GM12865 (cell line): ENCODE measurements at places on chromosomes 1 and 21.

- no peak for DNase-seq
Observed at GRCh38 chr1:3981261-3981660, 81.2 kb upstream of the C1orf174 start.

- no peak for DNase-seq
Observed at GRCh38 chr1:176521211-176521610, 58.2 kb downstream of the PAPPA2 start.

GRCh38 chr1:5566924-5567323 lies 425.3 kb downstream of the NPHP4 start:
- DNase-seq, result no peak

DNA sequence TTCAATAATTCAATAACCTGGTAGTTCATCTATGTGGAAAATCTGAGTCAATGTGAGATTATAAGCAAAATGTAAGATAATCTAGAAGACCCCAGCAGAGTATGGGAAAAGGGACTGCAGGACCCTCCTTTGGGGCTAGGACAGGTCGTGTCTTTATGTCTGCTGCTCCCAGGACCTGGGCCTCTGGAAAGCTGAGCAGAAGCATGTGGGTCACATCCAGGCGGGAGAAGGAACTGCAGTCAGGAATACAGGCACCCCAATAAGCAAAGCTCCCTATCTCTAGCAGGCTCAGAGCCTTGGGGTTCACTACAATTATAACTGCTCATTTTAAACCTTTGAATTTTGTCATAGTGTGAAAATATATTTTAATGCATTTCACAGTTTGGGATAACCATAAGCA lies 73.9 kb upstream of the MCOLN3 start:
- DNase-seq, result no peak

- no peak for DNase-seq
Observed at GRCh38 chr1:23427550-23427949, 3.0 kb upstream of the TCEA3 start.

- DNase-seq, result no peak
Observed at GRCh38 chr1:54479841-54480524, 68.0 kb upstream of the ACOT11 start.

- DNase-seq, result no peak
Observed at GRCh38 chr1:30286241-30286987, 437.0 kb downstream of the MATN1 start.

DNA sequence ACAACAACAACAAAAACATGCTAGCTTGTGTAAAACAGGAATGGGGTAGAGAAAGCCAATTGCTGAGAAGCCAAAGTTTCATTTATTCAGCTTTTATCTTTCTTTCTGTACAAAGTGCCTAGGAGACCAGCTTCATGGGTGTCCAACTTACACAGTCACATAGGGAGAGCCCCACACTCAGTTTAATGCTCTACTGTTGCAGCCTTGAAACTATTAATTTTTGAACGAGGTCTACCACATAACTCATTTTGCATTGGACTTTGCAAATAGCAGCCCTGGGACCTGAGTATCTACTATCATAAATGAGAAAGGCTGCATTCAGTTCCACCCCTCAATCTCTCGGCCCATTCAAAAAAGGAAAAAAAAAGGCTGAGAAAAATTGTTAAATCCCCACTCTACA lies 98.8 kb downstream of the ZNF644 start:
- no peak for DNase-seq

- no peak for DNase-seq
Observed at GRCh38 chr1:81714636-81715035, 86.1 kb upstream of the ADGRL2 start.

DNA sequence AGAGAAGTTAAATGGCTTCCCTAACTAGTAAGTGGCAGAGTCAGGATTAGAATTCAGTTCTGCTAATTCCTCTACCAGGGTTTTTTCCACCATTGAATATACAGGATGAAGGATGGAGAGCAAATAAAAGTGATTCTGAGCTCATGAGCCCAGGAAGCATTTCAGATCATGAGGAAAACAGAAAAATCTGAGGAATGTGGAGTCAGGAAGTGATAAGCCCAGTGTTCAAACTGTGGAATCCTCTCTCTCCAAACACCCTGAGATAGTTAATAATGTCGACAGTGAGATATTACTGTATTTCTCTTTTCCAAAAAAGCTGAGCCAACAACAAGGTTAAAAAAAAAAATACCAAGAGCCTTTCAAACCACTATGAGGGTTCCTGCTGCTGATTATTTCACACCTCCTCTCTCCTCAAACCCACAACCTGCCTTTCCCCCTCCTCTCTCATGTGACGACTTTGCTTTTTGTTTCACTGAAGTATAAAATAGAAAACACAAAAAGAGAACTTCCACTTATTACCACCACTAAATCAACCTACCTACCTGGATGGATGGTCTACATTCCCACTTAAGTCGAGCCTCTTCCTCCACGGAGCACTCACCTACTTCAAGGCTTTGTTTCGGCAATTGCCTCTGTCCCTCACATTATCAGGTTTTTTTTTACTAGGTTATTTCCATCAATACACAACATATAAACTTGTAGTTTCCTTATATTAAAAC lies 8.9 kb downstream of the SLAMF1 start:
- DNase-seq, result peak; percentile 77

- no peak for DNase-seq
Observed at GRCh38 chr1:95671098-95671497, 437.1 kb downstream of the RWDD3 start.

DNA sequence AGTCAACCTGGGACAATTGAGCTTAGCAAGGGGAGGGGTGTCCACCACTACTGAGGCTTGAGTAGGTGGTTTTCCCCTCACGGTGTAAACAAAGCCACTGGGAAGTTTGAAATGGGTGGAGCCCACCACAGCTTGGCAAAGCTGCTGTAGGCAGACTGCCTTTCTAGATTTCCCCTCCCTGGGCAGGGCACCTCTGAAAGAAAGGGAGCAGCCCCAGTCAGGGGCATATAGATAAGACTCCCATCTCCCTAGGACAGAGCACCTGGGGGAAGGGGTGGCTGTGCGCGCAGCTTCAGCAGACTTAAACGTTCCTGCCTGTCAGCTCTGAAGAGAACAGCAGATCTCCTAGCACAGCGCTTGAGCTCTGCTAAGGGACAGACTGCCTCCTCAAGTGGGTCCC lies 758.4 kb downstream of the LTN1 start:
- DNase-seq, result no peak

DNA sequence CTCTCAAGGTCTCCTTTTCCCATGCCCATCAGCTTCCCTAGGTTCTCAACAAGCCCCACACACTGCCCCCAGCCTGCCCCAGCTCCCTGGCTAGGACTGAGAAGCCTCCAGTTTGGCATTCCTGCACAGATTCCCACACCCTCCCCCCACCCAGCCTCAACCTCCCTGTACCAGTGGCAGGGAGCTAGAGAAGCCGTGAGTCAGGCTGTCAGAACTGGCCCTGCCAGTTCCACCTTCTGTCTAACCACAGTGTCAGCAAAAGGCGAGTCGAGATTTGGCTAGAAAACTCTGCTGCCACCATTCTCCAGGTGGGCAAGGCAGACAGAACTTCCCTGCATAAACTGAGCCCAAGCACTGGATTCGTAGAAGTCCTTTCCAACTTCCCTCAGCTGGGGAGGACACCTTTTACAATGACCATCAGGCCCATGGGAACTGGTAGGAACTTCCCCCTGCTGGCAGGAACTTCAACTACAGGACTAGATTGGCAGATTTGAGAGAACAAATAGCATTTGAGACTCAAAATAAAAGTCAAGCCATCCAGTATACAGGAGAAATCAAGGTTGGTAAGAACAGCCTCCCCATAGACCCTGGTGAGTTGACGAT lies 31.0 kb downstream of the TNNT2 start:
- DNase-seq, result peak; percentile 36

DNA sequence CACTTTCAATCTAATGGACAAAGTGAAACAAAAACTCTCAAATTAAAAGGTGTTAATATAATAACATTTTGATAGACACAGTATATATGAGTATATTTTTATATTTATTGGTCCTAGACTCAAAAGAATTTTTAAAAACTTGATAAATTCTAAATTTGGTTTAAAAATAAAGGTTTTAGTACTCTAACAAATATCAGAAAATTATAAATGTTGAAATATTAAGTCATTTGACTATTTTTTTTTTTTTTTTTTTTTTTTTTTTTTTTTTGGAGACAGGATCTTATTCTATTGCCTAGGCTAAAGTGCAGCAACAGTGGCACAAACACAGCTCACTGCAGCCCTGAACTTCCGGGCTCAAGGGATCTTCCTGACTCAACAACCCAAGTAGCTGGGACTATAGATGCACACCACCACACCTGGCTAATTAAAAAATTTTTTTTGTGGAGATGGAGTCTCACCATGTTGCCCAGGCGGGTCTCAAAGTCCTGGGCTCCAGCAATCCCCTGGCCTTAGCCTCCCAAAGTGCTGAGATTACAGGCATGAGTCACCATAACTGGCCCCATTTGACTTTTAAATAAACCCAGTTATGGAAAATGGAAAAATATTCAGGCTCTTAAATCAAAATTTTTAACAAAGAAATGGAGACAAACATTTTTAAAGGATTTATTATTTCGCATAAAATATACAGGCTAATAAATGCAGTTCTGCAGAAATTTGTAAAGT lies 60.8 kb upstream of the RBM34 start:
- DNase-seq, result no peak

- no peak for DNase-seq
Observed at GRCh38 chr1:238345837-238346236, 455.1 kb upstream of the ZP4 start.

DNA sequence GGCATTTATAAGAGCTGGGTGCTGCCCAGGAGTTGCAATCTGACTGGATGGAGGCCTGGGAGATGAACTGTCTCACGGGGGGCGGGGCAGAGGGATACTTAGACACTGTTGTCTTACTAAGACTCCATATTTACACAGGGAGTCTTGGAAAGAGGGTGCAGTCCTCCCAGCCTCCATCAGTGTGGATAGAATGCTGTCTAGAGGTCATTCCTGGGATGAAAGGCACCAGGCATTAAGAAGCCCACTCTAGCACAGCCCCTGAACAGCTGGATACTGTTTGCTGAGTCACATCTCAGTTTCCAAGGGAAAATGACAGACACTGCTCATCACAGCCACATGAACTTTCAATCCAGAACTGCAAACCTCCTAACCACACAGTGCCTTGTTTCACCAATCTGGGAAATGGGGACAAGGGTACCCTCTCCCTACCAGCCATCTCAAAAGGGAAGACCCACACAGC lies 43.3 kb downstream of the SSBP3 start:
- DNase-seq, result no peak

DNA sequence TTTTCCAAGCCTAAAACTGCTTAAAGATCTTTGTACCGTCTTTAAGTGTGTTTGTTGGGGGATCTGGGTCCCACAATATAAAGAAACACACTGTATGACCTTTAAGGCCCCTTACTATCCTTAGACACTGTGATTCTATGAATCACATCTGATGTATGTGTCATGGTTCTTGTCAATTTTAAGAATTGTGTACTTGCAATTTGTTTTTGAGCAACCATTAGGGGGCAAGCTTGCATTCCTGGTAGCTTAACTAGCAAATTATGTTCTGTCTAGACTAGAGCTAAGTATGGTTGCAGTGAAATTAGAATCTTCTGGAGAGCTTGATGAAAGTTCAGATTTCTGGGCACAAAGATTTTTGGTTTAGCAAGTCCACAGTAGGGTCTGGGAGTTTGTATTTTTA lies 219.5 kb downstream of the TPR start:
- DNase-seq, result peak; percentile 45

GRCh38 chr21:41128981-41129380 lies 39.0 kb upstream of the BACE2 start:
- DNase-seq, result no peak

GRCh38 chr1:14970115-14970798 lies 183.3 kb upstream of the TMEM51 start:
- peak; percentile 48 for DNase-seq

DNA sequence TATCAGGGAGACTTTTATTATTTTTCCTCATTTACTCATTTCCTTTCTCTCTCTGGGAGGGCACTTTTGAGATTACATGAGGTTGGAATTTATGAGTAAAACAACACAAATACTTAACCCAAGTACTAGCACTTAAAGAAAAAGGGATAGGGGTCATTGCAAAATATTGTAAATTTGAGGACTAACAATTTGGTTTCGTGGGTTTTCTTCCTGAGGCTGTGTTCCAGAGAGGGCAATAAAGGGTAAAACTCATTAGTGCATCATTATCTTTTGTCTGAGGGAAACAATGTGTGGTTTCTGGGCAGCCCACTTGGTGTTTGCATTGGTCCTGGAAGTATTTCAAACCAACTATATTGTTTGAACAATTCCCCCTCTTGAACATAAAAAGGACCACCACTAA lies 96.5 kb downstream of the GREM2 start:
- DNase-seq, result no peak

DNA sequence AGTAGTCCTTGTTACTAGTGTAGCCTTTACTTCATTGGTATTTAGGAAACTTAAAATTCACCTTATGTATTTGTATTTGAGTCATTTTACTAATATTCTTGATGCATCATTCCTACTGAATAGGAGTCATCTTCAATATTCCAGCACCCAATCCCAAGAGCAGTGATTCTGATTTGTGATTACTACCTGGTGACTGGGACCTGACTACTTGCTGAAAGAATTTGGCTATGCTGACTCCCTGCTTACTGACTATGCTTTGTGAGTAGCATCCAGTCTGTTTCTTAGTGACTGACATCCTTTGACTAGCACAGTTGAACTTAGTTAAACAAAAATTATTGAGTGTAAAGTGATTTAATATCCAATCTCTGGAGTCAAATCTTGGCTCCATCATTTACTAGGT lies 129.9 kb upstream of the NEGR1 start:
- DNase-seq, result no peak

DNA sequence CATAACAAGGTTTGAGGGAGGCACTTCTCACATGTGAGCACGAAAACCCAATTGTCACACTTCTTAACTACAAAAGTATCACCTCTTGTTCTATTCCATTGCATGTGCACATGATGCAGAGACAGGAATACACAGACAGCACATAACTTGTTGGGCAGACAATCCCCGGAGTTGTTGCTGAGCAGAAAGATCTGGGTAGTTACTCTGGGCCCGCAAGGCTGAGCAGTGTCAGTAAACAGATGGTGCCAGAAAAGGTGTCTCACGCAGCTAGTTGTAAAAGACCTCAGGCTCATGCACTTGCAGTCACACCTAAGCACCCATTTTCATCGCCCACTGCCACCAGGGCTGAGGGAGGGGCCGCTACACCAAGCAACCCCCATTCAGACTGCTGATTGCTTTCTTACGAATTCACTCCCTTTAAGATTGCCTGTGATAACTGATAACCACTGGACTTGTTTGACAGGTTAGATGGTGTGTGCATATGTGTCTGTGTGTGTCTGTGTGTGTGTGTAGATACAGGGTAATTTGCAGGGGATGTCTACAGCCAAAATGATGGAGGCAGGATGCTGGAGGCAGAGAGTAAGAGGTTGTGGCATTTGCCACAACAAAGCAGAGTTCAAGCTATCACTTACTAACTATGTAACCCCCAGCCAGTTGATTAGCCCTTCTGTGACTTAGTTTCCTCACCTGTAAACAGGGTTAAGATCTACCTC lies 4.2 kb downstream of the LGR6 start:
- no peak for DNase-seq

GRCh38 chr21:44263221-44263760 lies 1.6 kb upstream of the DNMT3L start:
- no peak for DNase-seq

DNA sequence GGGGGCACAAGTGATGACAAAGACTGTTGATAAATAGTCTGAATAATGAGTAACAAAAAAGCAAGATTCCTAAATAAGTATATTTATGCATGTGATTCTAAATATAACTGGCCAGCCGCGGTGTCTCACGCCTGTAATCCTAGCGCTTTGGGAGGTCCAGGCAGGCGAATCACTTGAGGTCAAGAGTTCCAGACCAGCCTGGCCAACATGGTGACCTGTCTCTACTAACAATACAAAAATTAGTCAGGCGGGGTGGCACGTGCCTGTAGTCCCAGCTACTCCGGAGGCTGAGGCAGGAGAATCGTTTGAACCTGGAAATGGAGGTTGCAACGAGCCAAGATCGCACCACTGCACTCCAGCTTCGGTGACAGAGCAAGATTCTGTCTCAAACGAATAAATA lies 161.5 kb downstream of the TOMM20 start:
- DNase-seq, result no peak
